Naive thymus-derived CD4-positive, alpha-beta T cell (primary cell): ENCODE measurements at places on chromosomes 2 and 18. TPM values are rescaled to one million over a fixed set of nuclear protein-coding genes. Genes with fewer than 3 reads are reported as not detected.

DNA sequence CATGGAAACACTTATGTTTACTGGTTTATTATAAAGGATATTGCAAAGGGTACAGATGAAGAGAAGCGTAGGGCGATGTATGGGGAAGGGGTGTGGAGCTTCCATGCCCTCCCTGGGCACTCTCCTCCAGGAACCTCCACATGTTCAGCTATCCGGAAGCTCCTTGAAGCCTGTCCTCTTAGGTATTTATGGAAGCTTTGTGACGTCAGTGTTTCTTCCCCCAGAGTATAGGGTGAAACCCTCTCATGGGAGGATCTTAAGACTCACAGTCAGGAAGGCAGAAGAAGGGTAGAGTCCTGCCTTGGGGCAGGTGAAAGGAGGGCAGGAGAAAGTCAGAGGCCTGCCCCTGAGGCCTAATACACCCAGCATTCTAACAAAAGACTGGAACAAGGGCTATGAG, 61.3 kb upstream of the CREB1 start:
- H3K36me3 ChIP-seq: no peaks in the 10 kb centered on the region
- no peaks in the 10 kb centered on the region for H3K4me1 ChIP-seq
- DNase-seq: no peak

Gene LYPD6
- total RNA-seq: not detected

DNA sequence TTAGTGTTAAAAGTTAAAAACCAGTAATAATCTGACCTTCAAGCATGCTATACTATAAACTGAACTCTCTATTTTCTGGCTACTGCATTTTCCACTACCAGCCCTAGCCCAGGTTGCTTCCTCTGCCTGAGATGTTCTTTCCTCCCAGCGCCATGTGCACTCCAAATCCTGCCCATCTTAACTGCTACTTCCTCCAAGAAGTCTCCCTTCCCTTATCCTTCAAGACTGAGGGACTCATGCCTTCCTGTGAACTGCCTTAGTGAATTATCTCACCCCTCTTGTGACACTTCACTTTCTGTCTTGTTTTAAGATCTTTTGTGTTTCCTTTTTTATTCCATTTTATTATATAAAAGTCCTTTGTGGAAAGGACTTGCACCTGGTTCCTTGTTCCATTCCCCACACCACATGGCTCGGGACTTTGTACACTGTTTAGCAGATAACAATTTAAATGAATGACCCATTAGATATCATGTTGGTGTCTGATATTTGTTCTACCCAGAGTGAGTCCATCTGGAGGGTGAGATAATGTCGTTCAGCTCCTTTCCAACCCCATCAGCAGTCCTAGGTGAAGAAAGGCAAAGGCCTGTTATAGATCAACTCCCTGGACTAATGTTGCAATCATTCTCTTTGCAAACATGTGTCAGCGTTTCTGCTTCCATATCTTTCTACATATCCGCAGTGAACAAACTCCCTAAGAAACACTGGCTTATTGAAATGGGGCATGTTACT, 20.9 kb upstream of the AGFG1 start:
- DNase-seq: no peak
- H3K4me1 ChIP-seq: no peaks in the 10 kb centered on the region
- H3K36me3 ChIP-seq: no peaks in the 10 kb centered on the region
- no peak overlapping the region for H3K27ac ChIP-seq

Gene KCNS3
- not detected for total RNA-seq
